ENCODE measurements at places on chromosomes 7 and 10. TPM values are rescaled to one million over a fixed set of nuclear protein-coding genes. Genes with fewer than 3 reads are reported as not detected.

RNF32 gene
- 0.52 TPM for total RNA-seq

LRIT1 gene
- total RNA-seq: not detected

GDF10 gene
- total RNA-seq: 3.2 TPM

GRCh38 chr7:96992192-96993005 lies 13.0 kb upstream of the DLX6 start:
- no peak for DNase-seq

DNA sequence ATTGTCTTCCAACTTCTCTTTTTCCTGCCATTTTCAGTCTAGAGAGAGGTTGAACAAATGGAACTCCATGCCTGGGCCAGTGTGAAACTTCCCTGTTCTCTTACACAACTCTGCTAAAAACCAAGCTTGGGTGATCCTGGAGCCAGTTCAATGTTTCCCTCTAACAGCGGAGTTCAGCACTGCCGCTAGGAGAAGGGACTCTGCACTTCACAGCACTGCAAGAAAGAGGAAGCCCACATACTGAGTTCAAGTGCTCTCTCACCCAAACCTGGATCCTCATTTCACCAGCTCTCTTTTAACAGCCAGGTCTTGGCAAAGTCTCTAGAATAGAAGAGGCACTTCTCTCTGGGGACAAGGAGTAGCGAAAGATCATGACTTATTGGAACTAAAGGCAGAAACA lies 18.8 kb downstream of the FOXI2 start:
- DNase-seq: no peak
